Cardiac septum (tissue), 1 donor: ENCODE measurements at places on chromosomes 7 and 10. TPM values are rescaled to one million over a fixed set of nuclear protein-coding genes. Genes with fewer than 3 reads are reported as not detected.

IL2RA gene
- total RNA-seq: 0.73 TPM

EPO gene
- total RNA-seq: not detected

CTAGE4 gene
- total RNA-seq: 0.24 TPM

HEPACAM2 gene
- total RNA-seq: not detected

CLDN4 gene
- not detected for total RNA-seq

TMEM140 gene
- total RNA-seq: 15.2 TPM

ARHGAP22 gene
- total RNA-seq: 4.4 TPM

ADRB1 gene
- total RNA-seq: 26.4 TPM

CREB5 gene
- 43.1 TPM for total RNA-seq

DNA sequence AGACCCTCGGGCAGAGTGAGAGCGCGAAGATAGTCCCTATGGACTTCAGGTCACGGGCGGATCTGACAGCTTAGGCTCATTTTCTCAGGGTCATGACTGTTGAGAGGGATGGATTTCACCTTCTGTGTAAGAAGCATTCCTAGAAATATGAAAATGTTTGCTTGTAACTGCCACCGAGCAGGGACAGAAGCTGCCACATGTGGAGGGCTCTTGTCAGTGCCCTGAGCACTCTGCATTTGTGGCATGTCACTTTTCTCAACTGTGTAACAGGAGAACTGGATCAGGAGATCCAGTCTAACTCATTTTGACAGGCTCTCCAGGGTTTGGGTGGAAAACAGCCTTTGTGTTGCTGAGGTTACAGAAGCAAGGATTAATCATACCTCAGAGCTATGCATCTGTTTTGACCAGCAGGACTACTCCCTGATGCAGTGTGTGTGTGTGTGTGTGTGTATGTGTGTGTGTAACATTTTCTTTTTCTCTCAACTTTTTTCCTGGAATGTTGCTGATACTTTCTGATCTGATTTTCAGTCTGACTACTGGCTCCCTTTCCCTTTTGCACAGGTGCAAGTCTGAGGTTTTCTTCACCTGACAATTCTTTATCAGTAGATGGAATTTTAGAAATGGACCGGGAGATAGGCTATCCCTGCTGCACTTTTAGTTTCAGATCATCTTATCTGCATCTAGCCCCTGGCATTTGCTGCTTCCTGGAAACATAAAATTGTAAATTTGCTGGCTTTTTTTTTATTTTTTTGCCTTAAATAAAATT lies 183.3 kb downstream of the STK31 start:
- DNase-seq: no peak

DNA sequence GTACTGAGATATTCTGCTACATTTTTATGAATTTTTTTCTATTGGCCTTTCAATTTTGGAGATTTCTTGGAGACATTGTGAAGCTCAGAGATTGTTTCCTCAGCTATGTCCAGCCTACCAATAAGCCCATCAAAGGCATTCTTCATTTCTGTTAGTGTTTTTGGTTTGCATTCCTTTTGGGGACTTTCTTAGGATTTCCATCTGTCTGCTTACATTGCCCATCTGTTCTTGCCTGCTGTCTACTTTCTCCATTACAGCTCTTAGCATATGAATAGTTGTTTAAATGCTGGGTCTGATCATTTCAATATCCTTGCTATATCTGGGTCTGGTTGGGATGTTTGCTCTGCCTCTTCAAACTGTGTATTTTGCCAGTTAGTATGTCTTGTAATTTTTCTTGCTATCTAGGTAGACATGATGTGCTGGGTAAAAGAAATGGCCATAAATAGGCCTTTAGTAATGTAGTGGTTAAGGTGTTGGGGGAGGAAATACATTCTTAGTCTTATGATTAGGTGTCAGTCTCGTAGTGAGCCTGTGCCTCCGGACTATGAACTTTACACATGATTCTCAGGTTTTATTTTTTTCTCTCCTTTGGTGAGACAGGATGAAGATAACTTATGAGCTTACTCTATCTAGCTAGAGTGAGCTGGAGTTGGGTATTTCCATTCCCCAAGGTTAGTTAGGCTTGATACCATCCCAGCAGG lies 32.6 kb upstream of the NME8 start:
- no peak for DNase-seq

DNA sequence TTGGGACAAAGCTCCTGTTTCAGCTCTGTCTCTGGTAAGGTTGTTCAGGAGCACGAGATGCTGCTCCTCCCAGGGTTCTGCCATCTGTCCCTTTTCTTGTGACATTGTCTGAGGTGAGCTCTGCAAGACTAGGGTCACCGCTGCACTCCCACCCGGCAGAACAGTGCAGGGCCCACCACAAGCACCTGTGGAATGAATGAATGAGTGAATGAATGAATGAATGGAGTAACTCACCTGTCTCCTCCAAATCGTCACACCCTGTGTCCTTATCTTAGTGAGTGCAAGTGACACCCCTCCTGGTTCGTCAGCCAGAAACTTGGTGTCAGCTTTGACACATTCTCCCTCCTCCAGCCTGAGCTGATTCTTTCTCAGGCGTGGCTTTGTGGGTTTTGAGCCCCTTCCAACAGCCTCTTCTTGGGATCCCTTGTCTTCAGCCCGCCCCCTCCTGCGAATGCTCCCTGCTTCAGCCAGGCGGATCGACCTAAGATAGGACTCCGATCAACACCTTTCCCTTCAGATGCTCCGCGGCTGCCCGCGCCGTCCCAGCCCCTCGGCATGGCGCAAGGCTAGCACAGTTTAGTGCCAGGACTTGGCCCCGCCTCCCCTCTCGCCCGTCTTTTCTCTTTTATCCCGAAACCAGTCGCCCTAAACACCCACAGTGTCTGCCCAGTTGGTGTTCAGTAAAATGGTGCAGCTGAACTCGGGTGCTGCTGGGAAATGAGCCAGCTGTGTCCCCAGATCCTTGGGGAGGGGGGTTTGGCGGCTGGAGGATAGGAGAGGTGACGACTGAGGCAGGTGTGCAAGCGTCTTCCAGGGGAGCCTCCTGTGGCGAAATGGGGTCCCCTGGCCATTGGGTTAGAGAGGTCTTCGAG lies 89.3 kb downstream of the BEND7 start:
- DNase-seq: no peak

- DNase-seq: no peak
Measured at GRCh38 chr7:158239290-158239981, 348.2 kb downstream of the PTPRN2 start.

GRCh38 chr10:25261558-25261957 lies 86.8 kb downstream of the GPR158 start:
- no peak for DNase-seq

DNA sequence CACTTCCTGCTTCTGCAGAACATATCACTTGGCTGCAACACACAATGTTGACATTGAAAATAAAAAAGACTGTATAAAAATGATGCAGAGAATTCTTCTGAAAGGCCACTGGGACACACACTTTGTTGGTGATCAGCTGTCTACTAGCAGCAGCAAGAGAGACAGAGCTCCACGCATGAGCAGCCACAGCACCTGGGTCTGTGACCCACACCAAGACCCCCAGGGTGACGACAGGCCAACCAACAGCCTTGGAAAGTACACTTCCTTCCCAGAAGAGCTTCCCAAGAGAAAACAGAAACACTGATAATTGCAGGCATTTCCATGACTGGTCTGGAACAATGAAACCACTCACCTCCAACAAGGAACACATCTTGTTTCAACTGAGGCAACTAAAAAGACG lies 239.0 kb downstream of the DIP2C start:
- DNase-seq: no peak

DNA sequence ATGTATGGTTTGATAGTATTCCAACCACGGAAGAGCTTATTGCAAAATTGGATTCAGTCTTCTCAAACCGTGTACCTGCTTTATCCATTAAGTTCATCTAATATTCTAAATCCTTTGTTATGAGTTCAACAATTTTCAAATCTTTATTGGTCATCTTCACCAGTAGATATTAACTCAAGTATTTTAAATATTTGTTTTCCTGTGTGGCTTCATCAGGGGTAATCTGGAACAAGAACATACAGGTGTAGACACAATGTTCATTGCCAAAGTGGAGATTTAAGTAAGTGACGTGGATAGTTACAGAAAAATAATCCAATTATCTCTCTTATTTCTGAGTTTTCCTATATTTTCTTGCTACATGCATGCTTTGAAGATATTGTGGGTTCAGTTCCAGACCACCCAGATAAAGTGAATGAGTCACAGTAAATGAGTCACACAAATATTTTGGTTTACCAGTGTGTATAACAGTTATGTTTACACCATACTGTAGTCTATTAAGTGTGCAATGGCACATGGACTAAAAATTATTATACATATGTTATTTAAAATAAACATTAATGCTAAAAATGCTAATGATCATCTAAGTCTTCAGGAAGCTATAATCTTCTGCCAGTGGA lies 429.0 kb upstream of the POT1 start:
- DNase-seq: no peak

- no peak for DNase-seq
Measured at GRCh38 chr7:7946486-7946885, 22.1 kb upstream of the GLCCI1 start.

DNA sequence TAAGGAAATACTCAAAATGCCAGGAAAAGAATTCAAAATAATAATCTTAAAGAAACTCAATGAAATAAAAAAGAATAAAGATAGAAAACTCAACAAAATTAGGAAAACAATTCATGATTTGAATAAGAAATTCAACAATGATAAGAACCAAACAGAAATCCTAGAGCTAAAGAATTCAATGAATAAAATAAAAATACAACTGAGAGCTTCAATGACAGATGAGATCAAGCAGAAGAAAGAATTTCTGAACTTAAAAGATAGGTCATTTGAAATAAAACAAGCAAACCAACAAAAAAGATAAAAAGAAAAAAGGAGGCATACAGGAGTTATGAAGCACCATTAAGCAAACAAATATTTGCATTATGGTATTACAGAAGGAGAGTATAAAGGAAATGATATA lies 5.6 kb upstream of the AKR1B1 start:
- DNase-seq: no peak

DNA sequence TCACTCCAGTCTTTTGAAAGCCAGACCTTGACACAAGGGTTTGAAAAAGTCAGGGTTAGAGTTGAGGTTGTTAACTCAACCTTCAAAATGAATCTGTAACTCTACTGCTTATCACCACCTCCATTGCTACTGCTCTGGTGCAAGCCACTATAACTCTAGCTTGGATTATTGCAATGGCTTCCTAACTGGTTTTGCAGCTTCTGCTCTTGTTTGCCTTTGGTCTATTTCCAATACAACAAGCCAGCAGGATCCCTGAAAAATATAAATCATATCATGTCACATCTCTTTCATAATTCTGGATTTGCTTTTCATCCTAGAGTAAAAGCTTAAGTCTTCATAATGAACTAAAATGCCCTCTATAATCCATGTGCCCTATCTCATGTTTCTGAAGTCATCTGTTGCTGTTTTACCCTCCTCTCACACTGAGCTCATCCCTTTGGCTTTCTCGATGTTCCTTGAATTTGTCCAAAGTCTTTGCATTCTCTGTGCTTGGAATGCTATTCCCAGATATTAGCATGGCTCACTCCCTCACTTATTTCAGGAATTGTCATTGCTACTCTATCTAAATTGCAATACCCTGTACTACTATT lies 10.9 kb downstream of the TAS2R60 start:
- no peak for DNase-seq

DNA sequence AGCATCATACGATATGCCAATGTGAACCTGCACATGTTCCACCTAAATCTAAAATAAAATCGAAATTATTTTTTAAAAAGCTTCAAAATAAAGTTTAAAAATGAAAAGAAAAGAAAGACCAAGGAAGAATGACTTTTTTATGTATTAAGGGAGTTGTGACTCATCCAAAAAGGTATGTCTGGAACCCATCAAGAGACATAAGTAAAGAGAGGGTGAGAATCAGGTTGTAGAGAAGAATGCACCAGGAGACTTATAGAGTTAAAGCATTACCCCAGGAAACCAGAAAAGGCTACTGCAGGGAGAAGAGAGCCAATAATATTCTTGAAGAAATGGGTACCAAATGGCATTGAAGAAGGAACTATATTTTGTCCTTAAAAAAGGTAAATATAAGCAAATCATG lies 69.8 kb downstream of the CTTNBP2 start:
- no peak for DNase-seq

- DNase-seq: no peak
Measured at GRCh38 chr10:3330663-3331062, 158.1 kb upstream of the PITRM1 start.

DNA sequence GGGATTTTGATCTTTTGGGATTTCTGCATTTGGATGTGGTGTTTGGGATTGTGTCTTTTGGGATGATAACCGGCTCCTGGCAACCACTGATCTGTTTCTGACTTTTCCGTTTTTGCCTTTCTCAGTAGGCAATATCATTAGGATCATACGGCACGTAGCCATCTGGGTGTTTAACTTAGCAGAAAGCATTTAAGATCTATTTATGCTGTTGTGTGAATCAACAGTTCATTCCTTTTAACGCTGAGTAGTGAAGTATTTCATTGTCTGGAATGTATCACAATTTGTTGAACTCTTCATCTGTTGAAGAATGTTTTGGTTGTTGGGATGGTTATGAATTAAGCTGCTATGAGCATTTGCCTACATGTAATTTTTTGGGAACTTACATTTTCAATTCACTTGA lies 459.6 kb downstream of the SDK1 start:
- DNase-seq: no peak

DNA sequence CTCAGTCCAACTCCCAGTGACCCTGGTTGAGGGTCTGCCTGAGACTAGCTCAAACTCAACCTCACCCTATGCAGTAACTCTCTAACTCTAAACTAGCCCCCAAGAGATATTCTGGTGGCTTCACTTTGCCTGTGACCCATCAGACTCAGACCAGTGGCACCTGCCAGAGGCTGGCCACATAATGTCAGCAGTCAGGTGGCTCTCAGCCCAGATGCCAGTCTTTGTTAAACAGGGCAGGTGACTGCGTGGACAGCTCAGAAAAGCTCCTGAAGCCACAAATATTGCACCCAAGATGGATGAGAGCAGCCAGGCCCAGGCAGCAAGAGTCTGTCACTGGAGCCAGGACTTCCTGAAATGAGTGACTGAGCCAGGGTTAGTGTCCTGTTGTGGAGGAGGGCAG lies 129.7 kb upstream of the TCF7L2 start:
- no peak for DNase-seq

- DNase-seq: no peak
Measured at GRCh38 chr10:30445711-30446110, 11.7 kb downstream of the MAP3K8 start.

- no peak for DNase-seq
Measured at GRCh38 chr10:59894114-59894513, 12.2 kb downstream of the CCDC6 start.

DNA sequence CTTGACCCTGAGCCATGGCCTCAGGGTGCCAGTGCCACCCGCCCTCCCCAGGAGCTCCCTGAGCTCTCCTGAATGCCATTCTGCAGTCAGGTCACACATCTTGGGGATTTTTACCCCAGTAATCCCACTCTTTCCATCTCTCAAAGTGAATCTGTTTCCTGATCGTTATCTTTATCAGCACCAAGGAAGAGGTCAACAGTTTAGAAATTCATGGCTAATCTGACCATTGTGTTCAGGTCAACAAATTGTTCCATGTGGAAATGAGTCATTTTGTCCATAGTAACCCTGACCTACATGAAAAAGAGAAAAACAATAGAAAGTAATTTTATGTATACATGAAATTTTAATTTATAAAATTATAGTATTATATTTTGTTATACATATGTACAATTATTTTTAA lies 28.8 kb upstream of the ZNF488 start:
- no peak for DNase-seq
